ENCODE measurements at places on chromosomes 13 and 19. TPM values are rescaled to one million over a fixed set of nuclear protein-coding genes. Genes with fewer than 3 reads are reported as not detected.

DNA sequence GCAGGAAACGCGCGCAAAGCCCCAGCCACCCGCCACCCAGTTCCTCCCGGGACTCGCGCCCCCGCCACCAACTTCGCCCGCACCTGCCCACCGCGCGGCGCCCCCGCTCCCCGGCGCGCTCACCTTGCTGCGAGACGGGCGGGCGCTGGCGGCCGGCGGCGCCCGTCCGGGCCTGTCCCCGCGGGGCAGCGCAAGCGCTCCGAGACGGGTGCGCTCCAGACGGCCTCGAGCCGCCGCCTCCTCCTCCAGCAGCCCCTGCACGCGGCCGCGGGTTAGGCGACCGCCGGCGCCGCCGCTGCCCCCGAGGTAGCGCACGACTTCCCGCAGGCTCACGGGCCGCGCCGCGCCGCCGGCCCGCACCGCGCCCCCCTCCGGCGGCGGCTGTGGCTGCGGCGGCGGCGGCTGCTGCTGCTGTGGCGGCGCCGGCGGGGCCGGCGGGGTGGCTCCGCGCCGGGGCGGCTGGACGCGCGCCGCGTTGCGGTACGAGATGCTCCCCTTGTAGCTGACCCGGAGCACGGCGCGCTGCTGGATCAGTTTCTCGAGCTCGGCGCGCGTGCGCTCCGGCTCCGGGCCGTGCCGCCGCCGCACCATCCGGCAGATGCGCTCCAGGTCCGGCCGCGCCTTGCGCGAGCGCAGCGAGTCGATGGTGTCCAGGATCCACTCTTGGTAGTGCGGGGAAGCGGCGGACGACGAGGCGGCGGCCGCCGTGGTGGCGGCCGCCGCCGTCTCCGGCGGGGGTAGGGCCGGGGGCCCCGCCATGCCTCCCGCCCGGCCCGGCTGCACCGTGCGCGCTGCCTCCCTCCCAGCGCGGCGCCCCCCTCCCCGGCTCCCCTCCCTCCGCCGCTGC is 666 bp downstream of the SAMD1 start:
- peak overlapping the region; percentile 42 for H3K27ac ChIP-seq
- H3K4me3 ChIP-seq: peak overlapping the region; percentile 74
- DNase-seq: no peak
- no peaks in the 10 kb centered on the region for H3K27me3 ChIP-seq
- peaks cover 15% of the 10 kb centered on the region for H3K4me1 ChIP-seq

GRCh38 chr19:45773384-45773783 is 4.3 kb upstream of the SIX5 start:
- no peaks in the 10 kb centered on the region for H3K27me3 ChIP-seq
- H3K4me1 ChIP-seq: peaks cover 13% of the 10 kb centered on the region
- no peak overlapping the region for H3K27ac ChIP-seq

DNA sequence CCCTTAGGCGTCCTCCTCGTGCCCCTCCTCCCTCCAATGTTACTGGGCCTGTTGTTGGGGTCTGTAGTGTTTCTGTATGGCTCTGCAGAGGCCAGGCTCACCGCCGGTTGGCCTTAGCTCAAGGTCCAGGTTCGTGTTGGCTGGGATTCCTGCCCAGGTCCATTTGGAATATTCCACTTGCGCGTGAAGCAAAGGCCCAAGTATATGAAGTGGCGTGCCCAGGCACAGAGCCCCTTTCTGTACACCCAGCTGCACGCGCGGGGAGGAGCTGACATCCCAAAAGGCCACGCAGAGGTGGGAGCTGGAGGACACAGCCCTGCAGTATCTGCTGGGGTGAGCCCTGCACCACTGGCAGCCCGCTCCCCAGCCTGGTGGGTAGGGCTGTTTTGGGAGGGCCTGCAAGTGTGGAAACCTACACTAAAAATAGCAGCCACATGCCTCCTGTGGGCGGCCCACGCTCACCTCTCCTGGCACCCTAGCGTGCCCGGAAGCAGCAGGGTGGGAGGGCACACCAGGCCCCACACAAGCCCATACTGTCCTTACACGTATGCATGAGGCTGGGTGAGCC is 30.2 kb downstream of the CRTC1 start:
- no peaks in the 10 kb centered on the region for H3K27me3 ChIP-seq
- H3K27ac ChIP-seq: no peak overlapping the region
- H3K4me1 ChIP-seq: peaks cover 8% of the 10 kb centered on the region
- no peak overlapping the region for H3K4me3 ChIP-seq

- no peak overlapping the region for H3K27ac ChIP-seq
- H3K27me3 ChIP-seq: no peaks in the 10 kb centered on the region
- peaks cover 2% of the 10 kb centered on the region for H3K36me3 ChIP-seq
- no peak for DNase-seq
- no peaks in the 10 kb centered on the region for H3K4me1 ChIP-seq
Measured at GRCh38 chr13:74015137-74015536, 119.1 kb downstream of the KLF12 start.

GRCh38 chr13:111074826-111075225 is 40.3 kb upstream of the ARHGEF7 start:
- no peaks in the 10 kb centered on the region for H3K27me3 ChIP-seq
- peak; percentile 60 for DNase-seq
- H3K36me3 ChIP-seq: no peaks in the 10 kb centered on the region
- no peak overlapping the region for H3K4me3 ChIP-seq
- H3K27ac ChIP-seq: no peak overlapping the region
- peaks cover 10% of the 10 kb centered on the region for H3K4me1 ChIP-seq

DNA sequence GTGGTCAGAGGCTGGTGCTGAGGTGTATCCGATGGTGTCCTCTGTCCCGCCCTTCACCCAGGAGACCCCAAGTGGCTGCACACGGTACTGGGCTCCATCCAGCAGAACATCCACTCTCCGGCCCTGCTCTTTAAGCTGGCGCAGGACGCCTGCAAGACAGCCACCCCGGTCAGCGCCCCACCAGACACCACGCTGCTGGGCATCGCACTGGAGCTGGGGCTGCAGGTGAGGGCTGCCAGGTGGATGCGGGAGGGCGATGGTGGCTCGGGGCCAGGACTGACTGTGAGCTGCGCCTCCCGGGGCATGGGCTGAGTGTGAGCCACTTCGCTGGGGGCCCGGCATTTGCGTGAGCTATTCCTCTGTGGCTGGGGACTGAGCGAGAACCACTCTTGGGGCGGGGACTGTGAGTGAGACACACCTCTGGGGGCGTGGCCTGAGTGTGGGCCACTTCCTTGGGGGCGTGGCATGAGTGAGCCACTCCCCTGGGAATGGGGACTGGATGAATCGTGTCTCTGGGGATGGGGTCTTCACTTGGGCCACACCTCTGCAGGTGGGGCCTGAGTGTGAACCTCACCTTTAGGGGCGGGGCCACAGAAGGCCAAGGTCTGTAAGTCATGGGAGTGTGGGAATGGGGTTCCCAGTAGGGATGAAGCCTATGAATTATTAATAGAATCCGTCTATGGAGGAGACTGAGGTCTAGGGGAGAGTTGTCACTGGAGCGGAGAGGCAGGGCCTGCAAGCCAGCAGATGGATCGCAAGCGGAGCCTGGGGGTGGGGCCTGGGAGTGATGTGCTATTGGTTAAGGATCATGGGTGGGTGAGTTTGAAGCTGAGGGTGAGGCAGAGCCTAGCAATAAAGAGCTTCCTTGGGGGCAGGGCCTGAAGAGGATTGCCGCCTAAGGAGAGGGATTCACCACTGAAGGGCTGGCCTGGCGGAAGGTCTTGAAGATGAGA is 30.5 kb downstream of the ZSWIM4 start:
- H3K27ac ChIP-seq: peak overlapping the region; percentile 25
- H3K4me1 ChIP-seq: peaks cover 8% of the 10 kb centered on the region
- peaks cover 30% of the 10 kb centered on the region for H3K36me3 ChIP-seq
- no peaks in the 10 kb centered on the region for H3K27me3 ChIP-seq

- no peak for DNase-seq
- H3K36me3 ChIP-seq: no peaks in the 10 kb centered on the region
- H3K4me3 ChIP-seq: peak overlapping the region; percentile 22
- peaks cover 65% of the 10 kb centered on the region for H3K4me1 ChIP-seq
- H3K27ac ChIP-seq: peak overlapping the region; percentile 83
- no peaks in the 10 kb centered on the region for H3K27me3 ChIP-seq
Measured at GRCh38 chr13:25731536-25731935, 320.3 kb downstream of the SHISA2 start.

- no peak overlapping the region for H3K4me3 ChIP-seq
- no peaks in the 10 kb centered on the region for H3K4me1 ChIP-seq
- no peak for DNase-seq
- H3K36me3 ChIP-seq: no peaks in the 10 kb centered on the region
- no peak overlapping the region for H3K27ac ChIP-seq
Measured at GRCh38 chr19:7351861-7352260, 3.1 kb downstream of the ARHGEF18 start.

- H3K27ac ChIP-seq: no peak overlapping the region
- H3K4me1 ChIP-seq: no peaks in the 10 kb centered on the region
- H3K4me3 ChIP-seq: no peak overlapping the region
- peaks cover 26% of the 10 kb centered on the region for H3K27me3 ChIP-seq
- no peaks in the 10 kb centered on the region for H3K36me3 ChIP-seq
Measured at GRCh38 chr19:35055715-35056179, 14.2 kb downstream of the HPN start.

Gene CATSPERD
- total RNA-seq: not detected

Gene NXNL1
- total RNA-seq: not detected

Gene LILRB2
- not detected for total RNA-seq

Gene CYP2A6
- not detected for total RNA-seq

Gene PNMA8A
- 10.3 TPM for total RNA-seq

Gene METTL21C
- not detected for total RNA-seq

Gene ZNF492
- not detected for total RNA-seq

All from osteocyte (in vitro differentiated cells).